ENCODE measurements at places on chromosomes 16 and 17.

GRCh38 chr17:37176723-37177122 lies 199.1 kb upstream of the C17orf78 start:
- DNase-seq, result no peak

- no peak for DNase-seq
Observed at GRCh38 chr16:15607700-15608396, 35.1 kb downstream of the MARF1 start.

DNA sequence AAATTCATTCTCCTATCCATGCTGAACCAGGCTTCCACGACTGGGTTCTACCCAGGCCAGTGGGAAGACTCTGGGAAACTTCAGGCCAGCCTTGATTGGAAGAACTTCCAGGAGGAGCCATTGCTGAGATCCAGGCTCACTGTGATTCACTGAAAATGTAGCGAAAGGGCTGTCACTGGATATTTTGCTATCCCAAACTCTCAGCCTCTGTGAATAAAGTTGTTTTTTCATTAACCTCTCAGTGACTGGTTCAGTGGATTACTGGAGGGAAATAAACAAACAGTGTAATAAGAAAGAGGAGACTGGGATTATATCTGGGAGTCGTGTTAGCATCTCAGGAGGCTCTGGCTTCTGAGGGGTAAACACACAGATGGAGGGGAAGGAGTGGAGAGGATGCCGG lies 3.1 kb downstream of the FOXL1 start:
- DNase-seq, result no peak

GRCh38 chr16:49998991-49999390 lies 26.0 kb upstream of the CNEP1R1 start:
- no peak for DNase-seq

GRCh38 chr17:56392321-56392720 lies 201.2 kb upstream of the NOG start:
- no peak for DNase-seq

DNA sequence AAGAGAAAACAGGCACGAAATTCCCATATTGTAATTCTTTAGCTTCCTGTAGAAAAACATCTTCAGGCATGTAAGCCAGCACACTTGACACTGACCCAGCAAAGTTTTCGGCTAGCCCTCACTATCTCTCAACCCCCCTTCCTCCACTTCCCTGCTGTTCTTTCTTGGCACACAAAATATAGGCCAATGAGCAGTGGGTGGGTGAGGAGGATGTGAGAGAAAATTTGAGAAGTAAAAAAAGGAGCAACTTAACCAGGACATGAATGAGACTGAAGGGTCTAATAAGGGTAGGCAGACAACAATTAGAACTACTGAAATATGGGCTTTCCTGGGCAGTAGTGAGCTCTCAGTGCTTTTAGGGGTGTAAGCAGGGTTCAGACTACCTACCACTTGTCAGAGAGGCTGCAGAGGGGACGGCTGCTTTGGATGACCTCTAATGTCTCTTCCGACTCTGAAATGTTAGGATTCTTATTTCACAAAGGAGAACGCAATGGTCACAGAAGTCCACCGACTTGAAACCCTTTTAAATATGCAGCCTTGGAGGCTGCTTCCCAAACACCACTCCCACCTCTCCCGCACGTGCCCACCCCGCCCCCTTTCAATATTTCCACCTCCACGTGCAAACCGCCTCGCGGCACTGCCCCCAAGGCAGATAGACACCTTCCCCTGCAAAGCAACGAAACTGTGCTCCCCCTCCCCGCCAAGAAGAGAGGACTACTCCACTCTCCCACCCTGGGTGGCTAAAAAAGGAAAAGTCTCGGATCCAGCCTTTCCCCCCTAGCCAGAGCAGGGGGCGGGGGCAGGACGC lies 889 bp downstream of the MBTD1 start:
- no peak for DNase-seq

DNA sequence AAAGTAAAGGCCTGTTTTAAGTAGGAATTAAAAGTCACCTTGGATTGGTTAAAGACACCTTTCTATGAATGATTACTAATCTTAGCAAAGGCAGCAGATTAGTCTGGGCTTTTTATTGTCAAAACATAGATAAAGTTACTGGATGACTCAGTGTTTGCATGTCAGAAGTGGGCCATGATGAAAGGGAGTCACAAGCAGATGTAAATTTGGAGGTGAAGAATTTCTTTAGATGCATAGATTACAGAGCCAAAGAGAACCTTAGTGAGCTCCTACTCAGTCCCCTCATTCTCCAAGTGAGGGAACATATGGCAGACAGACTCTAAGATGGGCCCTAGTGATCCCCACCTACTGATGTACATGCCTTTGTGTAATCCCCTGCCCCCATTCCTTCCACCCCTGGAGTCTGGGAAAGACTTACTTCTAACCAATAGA lies 124.5 kb downstream of the HS3ST3A1 start:
- no peak for DNase-seq

GRCh38 chr16:5002699-5003143 lies 31.0 kb downstream of the NAGPA start:
- no peak for DNase-seq

- DNase-seq, result no peak
Observed at GRCh38 chr17:31357839-31358394, 33.6 kb upstream of the RAB11FIP4 start.

DNA sequence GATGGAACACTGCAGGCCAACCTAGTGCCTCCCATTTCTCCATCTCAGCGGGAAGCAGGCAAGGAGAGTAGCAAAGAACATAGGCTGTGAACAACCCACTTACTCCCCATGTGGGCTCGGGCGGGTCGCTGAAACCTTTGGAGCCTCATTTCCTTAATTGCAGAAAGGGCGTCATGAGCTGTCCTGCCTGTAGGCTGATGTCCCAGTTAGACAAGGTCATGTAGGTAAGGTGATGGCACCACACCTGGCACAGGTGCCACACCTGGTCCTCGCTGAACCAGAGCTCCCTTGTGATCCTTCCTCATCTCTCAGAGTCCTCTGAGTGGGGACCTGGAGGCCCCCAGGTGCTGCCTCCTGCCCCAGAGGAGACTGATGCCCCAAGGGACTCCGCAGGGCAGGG lies 22.9 kb downstream of the ABCC3 start:
- no peak for DNase-seq

GRCh38 chr17:10792151-10792550 lies 11.7 kb downstream of the TMEM238L start:
- no peak for DNase-seq

DNA sequence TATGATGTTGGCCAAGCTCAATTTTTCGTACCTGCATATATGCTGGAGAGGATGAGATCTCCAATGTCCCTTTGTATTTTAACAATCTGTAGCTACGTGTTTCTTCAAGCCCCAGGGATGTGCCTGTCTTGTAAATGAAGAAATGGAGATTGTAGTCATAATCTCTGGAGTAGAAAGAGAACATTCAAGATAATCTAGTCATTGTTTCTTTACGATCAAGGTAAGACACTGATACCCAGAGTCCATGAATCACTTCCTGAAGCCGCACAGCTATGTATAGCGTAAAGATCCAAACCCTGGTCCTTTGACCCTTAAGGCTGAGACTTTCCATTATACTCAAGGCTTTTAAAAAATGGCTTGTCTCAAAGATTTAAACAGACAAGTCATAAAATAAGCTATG lies 205.5 kb downstream of the HS3ST3B1 start:
- DNase-seq, result no peak

DNA sequence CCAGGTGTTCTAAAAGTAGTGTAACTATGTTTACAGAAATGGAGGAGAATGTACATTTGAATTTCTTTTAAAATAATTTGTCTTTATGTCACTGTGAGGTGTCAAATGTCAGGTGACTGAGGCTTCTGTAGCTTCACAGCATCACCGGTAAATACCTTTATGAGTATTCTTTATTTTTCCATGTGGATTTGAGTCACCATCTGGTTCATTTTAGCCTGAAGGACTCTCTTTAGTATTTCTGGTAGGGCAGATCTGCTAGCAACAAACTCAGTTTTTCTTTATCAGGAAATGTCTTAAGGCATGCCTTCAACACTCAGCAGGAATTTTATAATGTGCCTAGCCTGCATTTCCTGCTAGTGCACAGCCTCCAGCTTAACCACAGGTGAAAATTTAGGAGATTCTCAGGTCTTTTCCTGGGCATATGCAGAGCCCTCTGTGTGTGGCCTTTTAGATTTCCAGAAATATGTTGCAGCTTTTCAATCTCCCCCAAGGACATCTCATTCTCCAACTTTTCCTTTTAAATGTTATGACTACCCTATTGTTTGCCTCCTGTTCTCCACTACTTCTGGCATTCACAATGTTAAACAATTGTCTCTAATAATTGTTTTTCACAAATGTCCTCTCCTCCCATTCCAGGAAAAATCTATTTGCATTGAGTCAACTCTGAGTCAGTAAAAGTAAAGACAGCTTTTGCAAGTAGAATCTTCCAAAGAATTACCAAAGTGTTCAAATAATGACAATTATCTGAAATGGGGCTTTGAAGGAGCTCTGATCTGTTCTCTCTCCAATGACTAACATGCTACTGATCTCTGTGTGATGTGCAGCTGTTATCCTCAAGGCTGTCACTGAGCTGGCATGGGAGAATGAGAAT lies 239.4 kb upstream of the CPHXL start:
- no peak for DNase-seq

GRCh38 chr16:82331397-82331796 lies 161.4 kb upstream of the MPHOSPH6 start:
- DNase-seq, result no peak

DNA sequence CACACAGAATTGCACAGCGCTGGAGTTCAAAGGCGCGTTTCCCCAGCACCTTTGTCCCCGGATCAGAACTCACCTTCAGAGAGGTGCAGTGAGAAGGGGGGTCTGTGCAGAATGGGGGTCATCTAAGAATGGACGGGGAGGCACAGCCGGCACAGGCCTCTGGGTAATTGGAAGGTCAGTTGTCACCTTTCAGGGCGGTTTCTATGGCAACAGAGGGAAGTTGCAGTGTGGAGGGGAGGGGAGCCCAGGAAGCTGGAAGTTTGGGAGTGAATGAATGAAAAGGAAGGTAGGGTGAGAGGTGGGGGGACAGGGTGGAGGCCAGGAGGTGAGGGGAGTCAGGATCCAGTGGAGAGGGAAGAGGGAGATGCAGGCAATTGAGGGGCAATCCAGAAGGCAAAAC lies 12.4 kb upstream of the KCNG4 start:
- no peak for DNase-seq

DNA sequence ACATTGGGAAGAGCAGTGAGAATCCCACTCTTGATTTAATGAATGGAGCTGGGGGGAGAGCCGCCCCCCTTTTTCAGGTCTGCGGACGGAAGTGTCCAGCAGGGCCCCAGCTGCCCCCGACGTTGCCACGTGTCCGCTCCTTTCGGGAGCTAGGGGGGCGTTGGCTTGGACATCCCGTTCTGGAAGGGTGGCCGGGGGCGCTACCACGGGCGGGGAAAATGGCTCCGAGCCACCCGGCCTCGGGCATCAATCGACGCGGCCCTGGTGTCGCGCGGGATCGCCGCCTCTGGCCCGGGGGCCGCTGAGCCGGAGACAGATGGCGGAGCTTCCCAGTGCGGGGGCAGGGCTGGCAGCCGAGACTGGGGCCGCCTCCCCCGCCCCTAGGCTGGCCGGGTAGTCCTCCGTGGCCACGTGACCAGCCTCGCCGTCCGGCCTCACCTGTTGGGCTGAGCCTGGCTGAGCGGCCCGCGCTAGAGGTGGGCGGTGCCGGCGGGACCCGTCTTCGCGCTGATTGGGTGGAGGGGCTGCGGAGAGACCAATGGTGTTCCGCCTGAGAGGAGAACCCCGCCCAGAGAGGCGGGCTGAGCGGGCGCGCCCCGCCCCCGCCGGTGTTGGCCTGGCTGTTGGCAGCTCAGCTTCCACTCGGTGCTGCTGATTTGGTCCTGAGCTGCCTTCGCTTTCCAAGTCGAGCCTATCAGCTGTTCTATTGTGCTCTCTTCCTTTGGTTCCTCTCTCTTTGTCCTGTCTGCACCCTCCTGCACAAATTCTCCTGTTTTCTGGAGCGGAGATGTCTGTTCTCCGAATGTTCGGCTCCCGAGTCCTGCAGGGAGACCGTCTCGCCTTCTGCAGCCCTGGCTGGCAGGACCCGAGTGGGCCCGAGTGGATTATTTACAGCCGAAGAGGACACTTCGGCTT lies 8.3 kb downstream of the HS3ST3B1 start:
- DNase-seq, result peak; percentile 96

- DNase-seq, result no peak
Observed at GRCh38 chr17:69142175-69142802, 594 bp upstream of the ABCA6 start.

GRCh38 chr17:57655553-57655952 lies 89.5 kb downstream of the CCDC182 start:
- no peak for DNase-seq

DNA sequence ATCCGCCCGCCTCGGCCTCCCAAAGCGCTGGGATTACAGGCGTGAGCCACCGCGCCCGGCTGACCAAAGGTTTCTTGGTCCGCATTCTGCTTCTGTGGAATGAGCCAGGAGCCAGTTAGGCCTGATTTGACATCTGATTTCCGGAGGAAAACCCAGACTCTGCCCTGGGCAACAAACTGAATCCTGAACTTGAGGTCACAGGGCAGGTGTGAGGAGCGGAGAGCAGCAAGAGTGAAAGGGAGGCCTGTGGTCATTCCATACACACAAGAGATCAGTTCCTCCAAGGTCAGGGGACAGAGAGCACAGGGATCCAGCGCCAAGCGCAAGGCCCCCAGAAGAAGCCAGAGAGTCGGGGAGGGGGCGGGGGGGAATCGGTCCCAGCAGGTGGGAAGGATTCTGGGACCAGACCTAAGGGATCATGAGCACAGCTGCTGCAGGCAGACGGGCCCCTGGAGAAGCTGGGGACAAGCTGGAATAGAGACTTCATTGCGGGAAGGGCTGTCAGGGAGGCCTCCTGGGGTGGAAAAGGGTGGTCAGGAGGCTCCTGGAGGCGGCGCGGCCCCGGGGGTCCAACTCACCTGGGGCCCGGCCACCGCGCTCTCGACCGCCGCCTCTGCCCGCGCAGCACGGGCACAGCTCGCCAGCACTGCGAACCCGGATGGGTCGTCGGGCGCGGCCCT lies 436 bp downstream of the SHPK start:
- no peak for DNase-seq

GRCh38 chr17:30921544-30922196 lies at the start of gene ADAP2:
ADAP2 (plus strand) TSS chr17:30921945; CDS start chr17:30922015, 70 bp downstream.
- DNase-seq, result no peak

DNA sequence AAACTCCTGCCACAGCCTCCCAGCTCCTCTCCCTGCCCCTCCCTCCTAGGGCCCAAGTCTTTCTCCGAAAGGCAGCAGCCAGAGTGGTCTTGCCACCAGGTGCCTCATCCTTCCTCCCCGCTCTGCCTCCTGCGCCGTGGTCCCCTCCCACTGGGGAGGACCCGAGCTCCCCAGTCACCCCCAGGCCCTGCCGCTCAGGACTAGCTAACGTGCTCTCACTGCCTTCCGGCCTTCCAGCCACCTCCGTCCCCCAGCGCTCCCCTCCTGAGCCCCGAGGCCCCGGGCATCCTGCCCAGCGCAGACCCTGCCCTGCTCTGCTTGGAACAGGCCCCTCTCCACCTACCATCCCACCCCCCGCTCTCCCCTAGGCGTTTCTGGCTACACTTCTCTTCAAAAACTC lies 19.4 kb upstream of the COL1A1 start:
- peak; percentile 65 for DNase-seq
